NCI-H1930 (cell line): ENCODE measurements at places on chromosomes 3 and 15.

DNA sequence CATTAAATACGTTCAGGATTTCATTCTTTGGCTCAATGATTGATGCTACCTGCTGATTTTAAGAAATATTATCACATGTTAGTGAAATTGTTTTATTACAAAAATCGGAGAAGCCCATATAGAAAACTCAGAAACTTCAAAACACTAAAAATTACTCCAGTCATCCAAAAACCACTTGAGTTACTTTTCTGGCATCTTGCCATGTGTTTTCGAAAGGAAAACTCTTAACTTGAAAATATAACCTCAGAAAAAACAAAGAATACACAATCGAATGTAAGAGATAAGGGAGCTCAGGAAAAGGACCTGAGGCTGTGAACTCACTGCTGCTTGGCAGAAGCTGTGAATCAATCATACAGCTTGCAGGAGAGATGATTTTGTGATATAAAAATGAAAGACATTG, 151.3 kb upstream of the SLITRK3 start:
- DNase-seq, result no peak

GRCh38 chr15:81625896-81626295, 251.9 kb upstream of the TMC3 start:
- DNase-seq, result no peak

DNA sequence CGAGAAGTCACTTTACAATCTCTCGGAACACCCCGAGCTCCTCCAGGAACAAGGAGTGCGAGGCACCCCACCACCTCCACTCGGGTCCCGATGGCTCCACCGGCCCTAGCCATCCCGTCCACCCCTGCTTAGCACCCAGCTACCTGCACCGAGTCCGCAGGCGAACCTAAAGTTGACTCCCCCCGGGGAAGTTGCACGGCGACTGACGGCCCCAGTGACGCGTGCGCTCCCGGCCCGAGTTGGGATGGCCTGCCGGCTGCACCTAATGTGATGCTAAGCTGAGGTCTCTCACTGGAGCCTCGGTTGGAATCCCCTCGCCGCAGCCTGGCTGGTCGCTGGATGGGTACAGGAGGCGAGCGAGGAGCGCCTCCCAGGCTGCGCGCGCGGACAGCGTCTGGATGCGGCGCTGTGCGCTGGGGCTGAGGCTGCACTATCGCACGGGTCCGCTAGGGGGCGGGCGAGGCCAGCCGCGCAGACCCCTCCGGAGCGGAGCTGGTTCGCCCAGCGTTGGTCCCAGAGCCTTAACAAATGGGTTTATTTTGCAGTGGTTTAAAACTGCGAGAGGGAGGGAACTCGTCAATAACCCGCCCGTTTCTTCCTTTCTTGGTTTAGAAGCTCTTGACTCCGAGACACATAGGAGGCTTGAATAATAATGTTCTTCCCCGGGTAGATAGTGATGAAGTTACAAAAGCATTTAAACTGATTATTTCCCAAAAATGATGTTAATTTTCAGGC, at the start of gene OXTR:
Gene OXTR, minus strand, starts transcription at position 526 of the 735 bp plus-strand sequence. CDS start 1,426 bp downstream, outside the sequence.
- DNase-seq, result peak; percentile 15

DNA sequence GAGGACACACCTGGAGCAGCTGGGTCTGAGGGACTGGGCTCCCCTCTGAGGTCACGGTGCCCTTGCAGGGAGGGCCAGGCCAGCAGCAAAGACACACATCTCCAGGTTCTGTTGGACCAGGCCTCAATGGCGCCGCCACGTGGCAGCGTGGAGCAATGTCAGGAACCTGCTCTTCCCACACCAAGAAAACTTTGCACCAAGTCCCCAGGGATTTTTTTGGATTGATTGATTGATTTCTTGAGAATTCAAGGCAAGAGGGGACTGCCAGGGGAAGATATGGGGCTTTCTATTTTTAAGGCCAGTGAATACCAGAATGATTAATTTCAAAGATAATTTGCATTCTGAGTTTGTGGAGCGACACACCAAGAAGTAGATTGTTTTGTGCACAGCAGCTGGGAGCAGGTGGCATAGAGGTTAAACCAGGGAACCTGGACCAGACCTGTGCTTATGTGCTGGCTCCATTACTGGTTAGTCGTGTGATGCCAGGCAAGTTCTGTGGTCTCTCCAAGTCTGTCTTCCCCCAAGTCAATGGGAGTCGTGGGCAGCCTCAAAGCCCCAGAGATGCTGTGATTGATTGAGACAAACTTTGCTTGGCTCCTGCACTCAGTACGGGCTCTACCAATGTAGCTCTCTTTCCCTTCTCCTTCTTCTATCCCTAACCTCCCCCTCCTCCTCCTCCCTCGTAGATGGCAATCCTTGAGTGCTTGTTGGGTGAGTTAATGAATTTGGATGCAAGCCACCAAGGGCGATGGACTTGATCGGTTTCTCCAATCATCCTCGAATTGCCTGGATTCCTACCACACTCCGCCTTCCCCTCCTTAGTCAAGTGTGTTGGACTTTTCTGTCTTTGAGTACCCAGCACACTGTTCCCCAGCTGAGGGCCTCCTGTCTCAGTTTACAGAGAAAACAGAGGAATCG, 96.2 kb upstream of the TRPM1 start:
- no peak for DNase-seq

DNA sequence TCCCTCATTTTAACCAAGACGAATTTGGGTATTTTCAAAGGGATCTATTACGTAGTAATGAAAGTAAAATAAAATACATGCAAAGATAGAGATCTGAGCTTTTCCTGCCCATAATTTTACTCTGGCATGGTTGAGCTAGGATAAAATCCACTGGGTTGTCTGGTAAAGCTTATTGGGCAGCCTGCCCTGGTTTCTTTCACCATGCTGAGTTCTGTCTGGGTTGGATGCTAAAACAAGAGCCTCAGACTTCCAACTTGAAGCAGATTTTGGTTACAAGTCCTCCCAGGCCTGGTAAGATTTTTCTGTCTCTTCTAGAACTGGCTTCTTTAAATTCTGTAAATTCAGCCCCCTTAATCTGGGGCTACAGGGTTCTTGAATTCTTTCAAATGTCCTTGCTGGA, 86.8 kb downstream of the SAMMSON start:
- DNase-seq, result no peak

- DNase-seq, result no peak
Observed at GRCh38 chr3:58800940-58801339, 134.4 kb upstream of the FAM3D start.

DNA sequence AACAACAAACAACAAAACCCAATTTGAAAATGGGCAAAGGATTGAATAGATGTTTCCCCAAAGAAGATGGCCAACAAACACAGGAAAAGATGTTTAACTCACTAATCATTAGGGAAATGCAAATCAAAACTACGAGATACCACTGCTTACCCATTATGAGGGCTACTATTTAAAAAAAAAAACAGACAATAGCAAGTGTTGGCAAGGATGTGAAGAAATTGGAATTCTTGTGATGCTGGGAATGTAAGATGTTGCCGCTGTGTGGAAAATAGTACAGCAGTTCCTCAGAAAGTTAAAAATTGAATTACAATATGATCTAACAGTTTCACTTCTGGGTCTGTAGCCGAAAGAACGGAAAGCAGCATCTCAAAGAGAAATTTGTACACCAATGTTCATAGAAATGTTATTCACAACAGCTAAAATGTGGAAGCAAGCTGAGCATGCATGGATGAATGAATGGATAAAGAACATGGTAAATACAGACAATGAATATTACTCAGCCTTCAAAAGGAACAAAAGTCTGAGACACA, 121.9 kb downstream of the CHSY1 start:
- DNase-seq, result no peak

DNA sequence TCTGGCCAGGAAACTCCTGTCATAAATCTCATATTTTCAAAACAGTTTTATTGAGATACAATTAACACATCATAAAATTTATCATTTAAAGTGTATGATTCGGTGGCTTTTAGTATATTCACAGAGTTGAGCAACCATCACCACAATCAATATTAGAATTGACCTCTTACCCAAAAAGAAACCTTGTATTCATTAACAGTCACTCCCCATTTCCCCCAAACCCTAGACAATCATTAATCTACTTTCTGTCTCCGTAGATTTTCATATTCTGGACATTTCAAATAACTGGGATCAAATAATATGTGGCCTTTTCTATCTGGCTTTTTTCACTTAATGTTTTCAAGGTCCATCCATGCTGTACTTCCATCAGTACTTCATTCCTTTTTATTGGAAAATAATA, 145.7 kb upstream of the RORA start:
- no peak for DNase-seq

GRCh38 chr3:176581589-176581988, 615.7 kb downstream of the TBL1XR1 start:
- no peak for DNase-seq

- no peak for DNase-seq
Observed at GRCh38 chr3:183244219-183244618, 8.8 kb upstream of the B3GNT5 start.

DNA sequence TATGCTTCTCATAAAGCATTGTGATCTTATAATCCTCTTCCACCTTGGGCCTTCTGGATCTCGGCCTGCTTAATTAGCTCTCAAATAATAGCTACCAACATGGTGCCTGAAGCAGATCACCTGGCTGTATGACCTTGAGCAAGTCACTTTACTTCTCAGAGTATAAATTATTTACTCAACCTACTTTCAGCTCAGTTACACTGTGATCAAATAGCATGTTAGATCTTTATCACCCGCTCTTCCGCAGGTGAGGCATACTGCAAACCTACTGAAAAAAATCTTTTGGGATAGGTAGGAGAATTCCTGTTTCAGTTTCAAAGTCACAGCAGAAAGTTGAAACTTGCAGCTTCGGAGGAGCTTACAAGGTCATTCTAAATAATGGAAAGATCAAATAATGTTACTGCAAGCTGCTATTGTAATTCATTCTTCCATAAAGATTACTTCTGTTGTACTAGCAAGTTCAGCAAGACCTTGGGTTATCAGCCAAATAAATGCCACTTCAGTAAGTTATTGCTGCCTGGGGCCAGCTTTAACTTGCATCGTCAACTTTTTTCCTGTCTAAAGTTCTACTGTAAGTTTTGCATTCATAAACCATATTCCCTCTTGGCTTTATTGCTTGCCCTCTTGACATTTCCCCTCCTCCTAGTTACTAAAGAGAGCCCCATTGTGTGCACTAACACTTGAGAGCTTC, 268.4 kb upstream of the ATP11B start:
- DNase-seq, result no peak

DNA sequence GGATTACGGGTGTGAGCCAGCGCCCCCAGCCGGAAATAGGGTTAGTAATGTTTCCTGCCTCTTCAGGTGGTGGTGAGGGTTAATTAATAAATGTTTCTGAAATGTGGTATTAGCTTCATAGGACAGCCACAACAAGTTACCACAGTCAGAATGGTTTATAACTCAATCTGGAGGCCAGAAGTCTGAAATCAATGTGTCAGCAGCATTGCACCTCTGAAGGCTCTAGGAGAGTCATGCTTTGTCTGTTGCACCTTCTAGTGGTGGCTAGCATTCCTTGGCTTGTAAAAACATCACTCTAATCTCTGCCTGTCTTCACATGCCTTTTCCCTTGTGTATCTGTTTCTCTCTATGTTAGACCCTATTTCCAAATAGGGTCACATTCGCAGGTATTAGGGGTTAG, 7.8 kb upstream of the RPSA start:
- DNase-seq, result no peak

GRCh38 chr3:1692428-1692827, 406.2 kb upstream of the CNTN4 start:
- no peak for DNase-seq

- no peak for DNase-seq
Observed at GRCh38 chr3:52227117-52227516, 1.7 kb upstream of the TLR9 start.

GRCh38 chr3:186536883-186537844, 7.0 kb downstream of the CRYGS start:
- DNase-seq, result no peak

DNA sequence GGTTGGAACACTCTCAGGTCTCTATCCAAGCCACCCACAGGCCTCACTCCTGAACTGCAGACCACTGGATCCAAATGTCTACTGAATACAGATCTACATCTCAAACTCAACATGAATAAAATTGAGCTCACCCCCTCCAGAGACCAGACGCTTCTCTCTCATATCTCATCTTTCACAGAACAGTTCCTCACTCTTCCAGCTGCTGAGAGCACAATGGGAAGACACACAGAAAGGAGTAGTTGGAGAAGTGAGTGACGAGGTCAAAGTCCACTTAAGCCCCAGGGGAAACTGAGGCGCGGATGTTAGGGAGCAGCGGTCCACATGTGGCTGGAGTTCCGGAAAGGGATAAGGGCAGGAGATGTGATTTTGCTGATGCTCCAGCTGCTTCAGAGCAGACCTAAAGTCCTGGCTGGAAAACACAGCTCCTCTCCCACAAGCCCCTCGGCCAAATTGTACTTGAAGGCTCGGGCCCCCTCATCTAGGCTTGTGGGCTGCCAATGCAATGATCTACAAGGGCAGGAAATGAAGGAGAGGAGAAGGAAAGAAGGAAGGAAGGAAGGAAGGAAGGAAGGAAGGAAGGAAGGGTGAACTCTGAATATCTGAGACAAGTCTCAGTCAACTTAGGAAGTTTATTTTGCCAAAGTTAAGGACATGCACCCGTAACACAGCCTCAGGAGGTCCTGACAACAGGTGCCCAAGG, 211.2 kb upstream of the TLE3 start:
- no peak for DNase-seq

- DNase-seq, result no peak
Observed at GRCh38 chr3:170679190-170679589, 93.3 kb upstream of the SLC7A14 start.

- no peak for DNase-seq
Observed at GRCh38 chr3:87805670-87806069, 253.1 kb downstream of the CGGBP1 start.

DNA sequence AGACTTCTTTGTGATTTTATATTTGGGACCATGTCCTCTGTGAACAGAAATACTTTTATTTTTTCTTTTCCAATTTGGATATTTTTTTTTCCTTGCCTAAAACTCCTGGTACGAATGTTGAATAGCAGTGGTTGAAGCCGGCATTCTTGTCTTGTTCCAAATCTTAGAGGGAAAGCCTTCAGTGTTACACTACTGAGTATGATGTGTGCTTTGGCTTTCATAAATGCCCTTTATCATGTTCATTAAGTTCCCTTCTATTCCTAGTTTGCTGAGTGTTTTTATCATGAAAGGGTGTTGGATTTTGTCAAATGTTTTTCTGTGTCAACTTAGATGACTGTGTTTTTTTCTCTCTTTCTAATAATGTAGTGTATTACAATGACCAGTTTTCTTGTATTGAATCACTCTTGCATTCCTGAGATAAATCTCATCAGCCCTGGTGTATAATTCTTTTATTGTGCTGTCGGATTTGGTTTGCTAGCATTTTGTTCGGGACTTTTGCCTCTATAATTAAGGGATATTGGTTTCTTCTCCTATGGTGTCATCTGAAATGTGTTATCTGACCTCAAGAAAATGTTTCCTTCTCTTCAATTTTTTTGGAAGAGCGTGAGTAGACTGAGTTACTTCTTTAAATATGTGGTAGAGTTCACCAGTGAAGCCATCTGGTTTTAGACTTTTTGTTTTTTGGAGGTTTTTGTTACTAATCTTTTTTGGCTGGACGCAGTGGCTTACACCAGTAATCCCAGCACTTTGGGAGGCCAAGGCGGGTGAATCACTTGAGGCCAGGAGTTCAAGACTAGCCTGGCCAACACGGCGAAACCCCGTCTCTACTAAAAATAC, 33.3 kb downstream of the MAP1A start:
- DNase-seq, result no peak

- DNase-seq, result no peak
Observed at GRCh38 chr3:196989721-196990262, 21.2 kb upstream of the PIGZ start.

GRCh38 chr3:140152851-140153639, 218.1 kb downstream of the CLSTN2 start:
- DNase-seq, result no peak
